ENCODE measurements at places on chromosomes 1 and 21. TPM values are rescaled to one million over a fixed set of nuclear protein-coding genes. Genes with fewer than 3 reads are reported as not detected.

DNA sequence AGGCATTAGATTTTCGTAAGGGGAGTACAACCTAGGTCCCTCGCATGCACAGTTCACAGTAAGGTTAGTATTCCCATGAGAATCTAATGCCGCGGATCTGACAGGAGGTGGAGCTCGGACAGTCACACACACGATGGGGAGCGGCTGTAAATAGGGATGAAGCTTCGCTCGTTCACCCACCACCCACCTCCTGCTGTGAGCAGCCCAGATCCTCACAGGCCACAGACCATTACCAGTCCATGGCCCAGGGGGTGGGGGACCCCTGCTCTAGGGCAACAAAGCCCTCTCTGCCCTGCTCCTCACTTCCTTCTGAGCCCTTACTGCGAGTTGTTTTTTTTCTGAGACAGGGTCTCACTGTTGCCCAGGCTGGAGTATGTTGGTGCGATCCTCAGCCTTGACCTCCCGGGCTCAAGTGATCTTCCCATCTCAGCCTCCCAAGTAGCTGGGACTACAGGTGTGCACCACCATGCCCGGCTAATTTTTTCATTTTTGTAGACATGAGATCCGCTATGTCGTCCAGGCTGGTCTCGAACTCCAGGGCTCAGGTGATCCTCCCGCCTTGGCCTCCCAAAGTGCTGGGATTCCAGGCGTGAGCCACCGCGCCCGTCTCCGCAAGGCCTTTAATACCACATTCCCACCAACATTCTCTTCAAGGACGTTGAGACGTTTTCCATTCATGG, 21.3 kb downstream of the TRPM2 start:
- DNase-seq = no peak

Gene MIXL1
- total RNA-seq = 0.69 TPM

DNA sequence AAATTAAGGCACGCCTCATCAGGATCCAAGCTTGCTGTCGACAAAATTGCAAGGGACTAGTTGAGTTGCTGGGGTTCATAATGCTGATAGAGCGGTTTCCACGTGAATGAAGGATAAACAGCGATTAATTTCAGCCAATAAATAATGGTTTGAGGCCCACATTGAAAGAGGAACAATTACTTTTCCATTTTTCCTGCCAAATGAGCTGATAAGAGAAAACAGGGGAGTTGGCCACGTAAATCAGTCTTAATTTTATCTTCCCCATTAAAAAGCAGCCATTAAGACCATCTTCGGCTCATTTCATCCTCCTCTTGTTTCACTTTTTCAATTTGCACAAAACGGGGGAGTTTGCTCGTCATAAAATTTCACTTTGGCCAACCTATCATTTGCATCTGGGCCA, 235.5 kb upstream of the RRP15 start:
- no peak for DNase-seq

DNA sequence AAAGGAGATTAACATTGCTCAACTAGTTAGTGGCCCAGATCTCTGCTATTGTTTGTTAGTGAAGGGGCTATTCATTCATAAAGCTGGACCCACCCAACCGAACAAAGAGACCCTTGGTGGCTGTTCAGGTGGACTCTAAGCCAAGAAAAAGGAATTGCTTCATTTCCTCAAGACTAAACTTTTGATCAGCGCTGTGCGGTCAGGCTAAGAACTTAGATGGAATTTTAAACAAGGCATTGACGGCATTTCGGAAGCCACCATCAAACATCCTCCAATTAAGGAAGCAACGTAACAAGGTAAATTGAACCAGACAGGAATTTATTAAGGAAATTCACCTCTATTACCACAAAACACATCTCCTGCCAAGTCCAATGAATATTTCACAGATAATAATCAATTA, 19.9 kb upstream of the SHCBP1L start:
- DNase-seq = no peak

Gene SPATA46
- not detected for total RNA-seq
